GM18507 (cell line): ENCODE measurements at places on chromosomes 5 and 9.

- DNase-seq, result no peak
Observed at GRCh38 chr9:130288926-130289690, 23.5 kb downstream of the HMCN2 start.

- DNase-seq, result no peak
Observed at GRCh38 chr9:16241231-16241630, 629.2 kb downstream of the BNC2 start.

- no peak for DNase-seq
Observed at GRCh38 chr5:14816999-14817761, 54.4 kb downstream of the ANKH start.

DNA sequence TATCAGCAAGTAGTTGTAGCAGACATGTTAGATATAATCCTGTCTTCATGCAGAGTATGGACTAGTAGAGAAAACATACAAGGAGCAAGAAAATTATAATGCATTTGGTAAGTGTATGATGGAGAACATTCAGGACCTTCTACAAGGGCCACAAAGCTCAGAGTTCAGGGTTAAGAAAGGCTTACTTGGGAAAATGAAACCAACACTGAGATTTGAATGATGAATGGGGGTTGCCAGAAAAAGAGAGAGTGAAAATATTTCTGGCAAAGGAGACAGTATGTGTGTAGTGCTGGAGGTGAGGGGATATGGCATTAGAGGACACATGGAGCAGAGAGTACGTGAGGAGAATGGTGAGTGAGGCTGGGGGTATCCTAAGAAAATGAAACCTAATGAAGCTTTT, 169.8 kb upstream of the STK32A start:
- no peak for DNase-seq

DNA sequence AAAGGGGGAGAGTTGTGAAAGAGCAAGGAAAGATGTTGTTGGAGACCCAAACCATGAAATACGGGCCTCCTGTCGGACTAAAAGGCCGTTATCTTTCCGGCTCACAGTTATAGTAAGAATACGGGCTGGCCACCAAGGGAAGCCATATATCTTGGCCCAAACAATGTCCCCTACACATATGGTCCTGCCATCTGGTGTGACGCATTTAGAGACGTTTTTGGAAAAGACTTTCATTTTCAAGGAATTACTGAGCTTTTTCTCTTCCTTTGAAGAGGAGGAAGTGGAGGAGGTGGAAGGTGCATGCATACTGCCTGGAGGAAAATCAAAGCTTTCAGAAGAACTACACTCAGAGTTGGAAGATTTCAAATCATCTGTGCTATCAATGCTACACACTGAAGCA, 26.7 kb downstream of the PWWP2A start:
- DNase-seq, result no peak

DNA sequence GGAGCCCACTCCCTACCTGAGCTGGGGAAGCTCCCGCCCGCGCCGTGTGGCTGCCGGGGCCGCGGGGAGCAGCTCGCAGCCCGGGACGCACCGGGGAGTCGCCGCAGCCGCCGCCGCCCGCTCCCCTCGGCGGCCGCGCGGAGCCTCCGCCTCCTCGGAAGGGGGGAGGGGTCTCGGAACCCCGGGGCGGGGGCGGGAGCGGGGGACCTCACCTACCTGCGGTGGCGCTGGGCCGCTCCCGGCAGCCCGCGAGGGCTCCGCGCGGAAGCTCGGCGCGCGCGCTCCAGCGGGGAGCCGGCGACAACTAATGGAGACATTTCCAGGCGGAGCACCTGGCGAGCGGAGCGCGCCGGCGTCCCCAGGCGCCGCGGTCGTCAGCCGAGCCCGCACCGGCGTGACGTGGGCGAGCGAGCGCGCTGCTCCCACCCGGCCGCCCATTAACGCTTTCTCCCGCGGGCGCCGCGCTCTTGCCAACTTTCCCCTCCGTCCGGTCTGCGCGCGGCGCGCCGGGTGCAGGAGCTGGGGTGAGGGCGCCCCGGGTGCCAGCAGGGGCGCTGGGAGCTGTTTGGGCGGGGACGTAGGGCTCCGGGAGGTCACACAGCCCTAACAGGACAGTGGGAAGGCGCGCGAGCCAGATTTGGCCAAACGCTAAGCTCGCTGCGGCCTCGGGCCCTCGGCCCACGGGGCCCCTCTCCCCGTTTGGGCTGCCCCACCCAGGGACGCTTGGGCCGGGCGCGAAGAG, 4.3 kb upstream of the IRX4 start:
- no peak for DNase-seq
